ENCODE measurements at places on chromosomes 7 and 10.

GRCh38 chr10:27506280-27506679 is 2.2 kb downstream of the RAB18 start:
- DNase-seq: no peak

DNA sequence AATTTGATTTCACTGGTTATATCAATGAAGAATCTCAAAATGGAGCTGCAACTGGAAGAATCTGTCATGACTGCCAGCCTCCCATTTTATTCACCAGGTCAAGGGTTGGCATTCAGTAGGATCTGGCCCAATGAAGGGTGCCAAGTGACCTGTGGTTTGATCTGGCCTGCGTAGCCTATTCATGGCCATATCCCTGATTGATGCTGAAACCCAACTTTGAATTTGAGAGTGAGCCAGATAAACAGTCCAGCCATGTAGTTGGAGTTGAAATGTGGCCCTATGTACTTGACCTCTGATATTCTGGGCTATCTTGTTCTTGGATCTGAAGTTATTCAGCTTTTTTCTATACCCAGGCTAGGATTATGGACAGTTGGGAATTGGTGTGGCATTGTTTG is 1.5 kb downstream of the MKLN1 start:
- DNase-seq: no peak

DNA sequence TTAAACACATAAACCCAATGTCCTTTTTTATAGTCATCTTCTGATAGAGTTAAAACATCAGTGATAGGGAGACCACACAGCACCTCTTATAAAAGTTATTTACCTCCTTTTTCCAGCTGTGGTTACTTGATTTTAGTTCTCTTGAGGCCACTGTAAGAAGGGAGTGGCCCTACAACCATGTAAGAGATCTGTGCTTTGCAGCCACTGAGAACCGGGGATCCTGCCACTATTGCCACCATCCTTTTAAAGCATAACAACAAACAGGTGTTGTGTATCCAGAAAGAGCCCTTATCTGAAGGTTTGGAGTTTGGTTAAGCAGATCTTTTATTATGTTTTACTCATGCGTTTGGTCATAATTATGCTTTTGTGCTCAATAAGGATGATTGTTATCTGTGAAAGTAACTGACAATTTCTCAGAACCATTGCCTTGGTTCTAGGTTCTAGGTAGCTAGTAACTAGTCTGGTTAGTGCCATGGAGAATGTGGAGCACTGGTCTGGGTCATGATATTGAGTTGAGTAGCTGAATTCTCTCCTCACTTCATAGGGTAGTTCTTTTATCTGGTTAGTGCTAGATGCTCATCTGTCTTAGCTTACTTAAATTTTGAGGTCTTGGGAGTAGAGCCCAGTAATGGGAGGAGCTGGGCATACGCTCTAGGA is 56.5 kb downstream of the ST7 start:
- DNase-seq: no peak

- DNase-seq: no peak
Measured at GRCh38 chr7:151927011-151927410, 29.2 kb upstream of the GALNTL5 start.

- DNase-seq: no peak
Measured at GRCh38 chr7:11228515-11228914, 254.8 kb downstream of the PHF14 start.

- DNase-seq: no peak
Measured at GRCh38 chr10:73079779-73080541, 16.7 kb downstream of the P4HA1 start.

DNA sequence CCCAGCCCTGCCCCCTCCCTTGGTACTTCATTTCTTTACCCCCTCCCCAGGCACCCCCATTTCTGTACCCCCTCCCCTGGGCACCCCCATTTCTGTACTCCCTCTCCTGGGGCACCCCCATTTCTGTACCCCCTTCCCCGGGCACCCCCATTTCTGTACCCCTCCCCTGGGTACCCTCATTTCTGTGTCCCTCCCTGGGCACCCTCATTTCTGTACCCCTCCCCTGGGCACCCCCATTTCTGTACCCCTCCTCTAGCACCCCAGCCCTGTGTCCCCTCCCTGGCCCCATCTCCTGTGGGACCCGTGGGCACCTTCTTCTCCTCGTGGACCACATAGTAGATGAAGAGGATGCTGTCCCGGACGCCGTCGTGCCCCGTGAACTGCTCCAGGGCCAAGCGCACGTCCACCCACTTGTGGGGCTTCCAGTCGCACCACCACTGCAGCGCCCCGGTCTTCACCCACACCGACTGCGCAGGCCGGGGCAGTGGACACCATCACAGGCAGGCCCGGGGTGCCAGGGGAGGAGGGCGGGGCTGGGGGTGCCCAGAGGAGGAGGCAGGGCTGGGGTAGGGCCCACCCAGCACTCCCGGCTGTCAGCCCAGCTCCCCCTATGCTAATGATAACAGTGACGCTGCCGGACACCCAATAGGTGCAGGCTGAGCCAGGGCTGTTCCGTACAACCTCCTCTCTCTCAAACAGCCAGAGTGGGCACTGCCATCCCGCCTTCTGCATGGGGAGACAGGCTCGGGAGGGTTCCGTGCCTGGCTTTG is 20.4 kb downstream of the TECPR1 start:
- DNase-seq: no peak

GRCh38 chr7:98301693-98302470 is 20.4 kb downstream of the BRI3 start:
- DNase-seq: no peak

GRCh38 chr10:92122941-92123450 is 167.9 kb downstream of the CPEB3 start:
- DNase-seq: no peak

- DNase-seq: no peak
Measured at GRCh38 chr7:155219947-155220769, 77.5 kb upstream of the INSIG1 start.

DNA sequence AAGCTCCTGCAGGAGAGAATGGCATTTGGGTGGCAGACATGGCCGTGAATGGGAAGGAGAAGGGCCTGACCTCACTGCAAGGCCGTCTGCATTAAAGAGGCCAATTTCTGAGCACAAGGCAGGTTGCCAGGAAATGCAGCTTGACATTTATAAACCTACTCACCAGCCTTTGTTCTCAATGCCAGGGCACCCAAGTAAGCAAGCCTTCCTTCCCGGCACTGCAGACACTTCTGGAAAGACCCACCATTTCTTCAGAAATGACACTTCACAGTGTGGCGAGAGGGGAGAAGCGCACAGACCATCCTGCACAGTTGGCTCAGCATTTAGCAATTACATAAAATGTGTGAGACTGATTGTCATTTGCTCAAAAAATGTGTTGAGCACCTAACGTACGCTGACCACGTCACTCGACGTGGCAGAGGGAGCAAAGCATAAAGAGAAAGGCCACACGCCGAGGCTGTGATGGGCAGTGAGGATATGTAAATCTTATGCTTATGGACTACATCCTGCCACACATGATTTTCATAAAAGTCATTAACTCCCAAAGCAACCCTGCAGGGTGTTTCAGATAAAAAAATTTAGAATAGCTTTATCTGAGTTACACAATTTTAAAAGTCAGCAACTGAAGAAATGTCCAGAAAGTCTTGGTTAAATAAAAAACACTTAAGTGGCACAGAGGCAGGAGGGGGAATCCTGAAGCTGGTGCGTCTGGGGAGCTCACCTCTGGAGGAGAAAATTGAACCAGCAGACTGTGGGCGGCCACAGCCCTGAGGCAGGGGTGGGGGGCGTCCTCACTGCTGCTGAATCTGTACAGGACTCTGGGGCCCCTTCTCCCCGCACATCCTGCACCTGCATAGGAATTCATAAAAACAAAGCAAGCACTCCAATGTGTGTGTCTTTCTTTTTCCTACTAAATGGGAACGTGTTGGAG is 543.8 kb downstream of the PTPRN2 start:
- DNase-seq: no peak

GRCh38 chr7:80781146-80781545 is 137.7 kb downstream of the SEMA3C start:
- DNase-seq: no peak

- no peak for DNase-seq
Measured at GRCh38 chr7:18175801-18176450, 148.3 kb upstream of the PRPS1L1 start.

DNA sequence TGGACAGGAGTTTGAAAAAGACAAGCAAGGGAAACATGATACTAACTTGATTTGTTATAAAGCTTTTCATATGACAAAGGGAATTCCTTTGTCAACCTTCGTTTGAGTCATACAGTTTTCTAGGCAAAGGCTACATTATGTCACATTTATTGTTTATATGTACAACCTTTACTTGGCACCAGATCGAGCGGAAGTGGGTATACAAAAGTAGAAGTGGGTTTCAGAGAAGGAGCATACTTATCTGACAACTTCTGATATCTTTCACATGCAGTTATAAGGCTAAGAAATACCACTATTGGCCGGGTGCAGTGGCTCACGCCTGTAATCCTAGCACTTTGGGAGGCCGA is 11.0 kb downstream of the STMP1 start:
- DNase-seq: no peak

GRCh38 chr7:44258865-44259546 is 58.2 kb downstream of the YKT6 start:
- no peak for DNase-seq

GRCh38 chr7:46139079-46139478 is 218.0 kb upstream of the IGFBP3 start:
- no peak for DNase-seq

DNA sequence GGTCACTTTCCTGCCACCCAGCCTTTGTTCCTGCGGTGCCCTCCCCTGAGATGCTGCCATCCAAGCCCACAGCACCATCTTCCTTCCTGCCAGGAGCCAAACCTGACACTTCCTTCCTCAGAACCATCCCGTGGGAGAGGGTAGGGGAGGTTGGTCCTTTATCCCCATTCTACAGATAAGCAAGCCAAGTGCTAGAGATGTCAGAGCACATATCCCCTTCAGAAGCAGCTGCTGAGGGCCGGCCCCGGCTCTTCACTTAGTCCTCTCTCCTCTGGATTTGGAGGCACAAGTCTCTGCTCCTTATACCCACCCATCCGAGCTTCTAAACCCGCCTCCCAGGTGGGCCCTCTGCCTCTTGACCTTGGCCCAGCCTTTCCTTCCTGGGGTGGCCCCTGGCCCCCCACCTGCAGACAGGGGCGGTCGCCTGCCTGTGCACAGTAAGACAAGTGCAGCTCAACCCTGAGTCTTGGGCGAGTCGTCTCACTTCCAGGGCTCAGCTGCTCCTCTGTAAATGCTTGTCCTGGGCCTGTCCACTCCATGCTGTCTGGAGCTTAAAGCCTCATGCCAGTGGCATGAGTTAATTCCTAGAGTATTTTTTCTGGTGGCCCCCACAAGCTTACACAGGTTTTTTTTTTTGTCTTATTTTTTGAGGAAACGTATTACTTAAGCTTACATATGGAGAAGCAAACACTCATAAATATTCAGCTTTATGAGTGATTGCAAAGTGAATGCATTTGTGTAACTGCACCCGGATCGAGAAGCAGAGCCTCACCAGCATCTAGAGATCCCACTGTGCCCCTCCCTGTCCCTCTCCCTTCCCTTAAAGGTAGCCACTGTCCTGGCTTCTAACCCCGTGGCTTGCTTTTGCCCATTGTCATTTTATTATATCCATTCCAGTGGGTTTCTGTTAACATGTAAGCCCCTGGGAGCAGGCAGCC is 125.1 kb downstream of the CDH23 start:
- DNase-seq: no peak

DNA sequence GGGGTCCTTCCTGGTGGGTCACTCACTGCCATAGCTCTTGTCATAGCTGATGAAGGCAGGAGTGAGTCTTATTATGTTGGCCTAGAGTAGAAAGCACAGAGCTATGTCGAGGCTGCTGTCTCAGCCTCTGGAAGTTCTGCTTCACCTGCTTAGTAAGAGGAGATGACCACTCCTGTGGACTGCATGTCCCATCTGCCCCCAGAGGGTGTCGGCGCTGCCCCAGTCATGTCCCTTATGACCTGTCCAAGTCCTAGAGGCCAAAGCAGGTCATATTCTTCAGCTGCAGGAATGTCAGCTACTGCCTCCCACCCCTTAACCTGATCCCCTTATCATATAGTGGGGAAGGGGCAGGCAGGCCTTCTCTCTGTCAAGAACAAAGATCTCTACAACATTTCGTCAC is 72.4 kb upstream of the AGK start:
- DNase-seq: no peak

DNA sequence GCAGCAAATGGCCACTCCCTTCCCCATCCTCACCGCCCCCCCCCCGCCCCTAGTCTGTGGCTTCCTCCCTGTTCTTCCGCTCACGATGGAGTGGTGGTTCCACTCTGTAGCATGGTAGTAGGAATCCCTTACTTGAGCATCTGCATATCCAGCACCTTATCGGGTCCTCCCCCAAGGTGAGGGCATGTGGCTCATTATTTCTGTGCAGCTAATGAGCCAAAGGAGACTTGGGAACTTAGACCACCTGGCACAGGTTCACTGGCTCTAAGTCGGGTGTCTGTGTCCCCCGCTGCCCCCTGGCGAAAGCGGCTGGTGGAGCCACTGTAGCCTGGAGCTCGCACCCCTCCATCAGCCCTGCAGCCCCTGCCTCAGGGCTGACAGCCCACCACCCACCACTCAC is 22.8 kb upstream of the GPR26 start:
- no peak for DNase-seq

DNA sequence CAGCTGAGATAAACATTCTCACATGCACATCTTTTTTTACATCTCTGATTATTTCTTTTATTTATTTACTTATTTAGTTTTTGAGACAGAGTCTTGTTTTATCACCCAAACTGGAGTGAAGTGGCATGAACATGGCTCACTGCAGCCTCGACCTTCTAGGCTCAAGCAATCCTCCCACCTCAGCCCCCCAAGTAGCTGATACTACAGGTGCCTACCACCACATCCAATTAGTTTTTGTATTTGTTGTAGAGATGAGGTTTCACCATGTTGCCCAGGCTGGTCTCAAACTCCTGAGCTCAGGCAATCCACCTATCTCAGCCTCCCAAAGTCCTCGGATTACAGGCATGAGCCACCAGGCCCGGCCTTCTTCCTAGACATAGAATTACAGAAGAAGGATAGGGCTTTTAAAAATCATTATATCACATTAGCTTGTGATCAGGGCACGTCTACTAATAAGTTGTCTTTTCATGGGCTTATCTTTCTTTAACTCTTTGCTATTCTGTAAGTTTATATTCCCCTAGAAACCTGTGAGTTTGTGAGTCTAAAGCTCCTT is 5.9 kb downstream of the ASB15 start:
- no peak for DNase-seq

DNA sequence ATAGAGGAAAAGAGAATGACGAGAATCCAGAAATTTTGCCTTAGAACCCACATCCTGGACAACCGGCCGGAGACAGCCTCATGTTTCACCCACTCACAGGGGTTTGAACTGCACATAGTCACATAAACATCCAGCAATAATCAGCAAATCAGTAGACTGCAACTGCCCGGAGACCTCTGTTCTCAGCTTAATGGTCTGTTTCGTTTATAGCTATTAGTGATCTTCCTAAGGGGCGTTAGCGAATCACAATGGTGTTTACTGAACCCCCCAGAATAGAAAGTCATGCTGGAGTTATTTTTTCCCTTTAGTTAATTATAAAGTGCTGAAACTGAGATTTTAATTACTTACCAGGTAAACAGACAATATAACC is 98.4 kb downstream of the SFMBT2 start:
- DNase-seq: no peak

Measured in stimulated activated CD4-positive, alpha-beta T cell treated with anti-CD3 and anti-CD28 coated beads, Interleukin-1b, Interleukin-23, amount 100 ng/mL, for 4 hours (primary cell).